Omental fat pad (tissue), 4 donors: ENCODE measurements at places on chromosomes 7 and 10. TPM values are rescaled to one million over a fixed set of nuclear protein-coding genes. Genes with fewer than 3 reads are reported as not detected.

DNA sequence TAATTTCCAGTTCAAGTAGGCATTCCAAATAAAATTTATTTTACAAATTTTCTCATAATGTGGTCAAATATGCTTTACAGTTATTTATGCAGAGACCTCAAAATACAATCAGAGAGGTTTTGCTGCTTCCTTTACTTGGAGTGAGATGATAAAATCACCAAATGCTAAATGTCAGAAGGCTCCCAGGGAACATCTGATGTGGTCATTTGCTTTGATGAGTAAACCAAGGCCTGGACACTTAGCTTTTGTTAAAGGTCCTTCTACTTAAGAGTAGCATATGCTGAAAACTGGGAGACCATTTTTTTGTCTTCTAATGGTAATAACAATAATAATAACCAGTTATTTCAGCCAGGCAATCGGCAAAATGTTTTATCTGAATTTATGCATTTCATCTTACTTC lies 60.6 kb upstream of the AKR1E2 start:
- DNase-seq: no peak

GRCh38 chr10:28768227-28768626 lies 90.9 kb downstream of the BAMBI start:
- DNase-seq: no peak

DNA sequence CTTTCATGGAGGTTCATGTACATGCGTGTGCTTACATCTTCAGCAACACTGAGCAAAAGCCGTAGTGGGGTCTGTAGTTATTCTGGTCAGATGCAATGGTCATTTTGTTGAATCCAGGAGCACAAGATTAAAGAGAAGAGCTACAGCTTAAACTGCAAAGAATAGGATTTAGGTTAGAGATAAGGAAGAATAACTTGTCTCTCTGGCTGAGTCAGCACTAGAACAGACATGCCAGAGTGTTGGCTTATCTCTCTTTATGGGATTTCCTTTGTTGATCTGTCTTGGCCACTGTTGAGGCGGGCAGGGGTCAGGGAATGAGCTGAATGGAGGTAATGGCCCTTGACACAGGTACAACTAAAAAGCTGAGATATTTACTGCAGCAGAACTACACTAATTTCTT lies 473.5 kb downstream of the CCSER2 start:
- DNase-seq: no peak

- no peak for DNase-seq
Measured at GRCh38 chr7:36295090-36295489, 94.6 kb upstream of the ANLN start.

DNA sequence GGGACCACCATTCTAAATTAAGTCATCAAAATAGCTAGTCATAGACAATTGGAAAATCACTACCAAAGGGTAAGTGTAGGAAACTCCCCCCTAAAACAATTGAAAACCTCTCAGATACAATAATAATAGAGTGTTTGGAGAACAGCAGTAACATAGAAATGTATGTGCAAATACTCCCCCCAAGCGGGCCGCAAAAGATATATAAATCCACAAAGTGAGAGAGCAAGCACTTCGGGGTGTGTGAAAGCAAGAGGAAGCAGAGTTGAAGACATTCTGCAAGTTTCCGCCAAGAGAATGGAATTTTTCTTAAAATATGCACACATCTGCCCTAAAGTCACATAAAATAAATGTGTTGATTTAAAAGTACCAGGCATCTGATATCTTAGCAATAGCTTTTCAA lies 33.3 kb downstream of the CHCHD3 start:
- no peak for DNase-seq

- DNase-seq: no peak
Measured at GRCh38 chr10:73591935-73592699, 975 bp upstream of the USP54 start.

GRCh38 chr10:13706604-13707003 lies 119.8 kb downstream of the PRPF18 start:
- no peak for DNase-seq

GRCh38 chr10:80397014-80397413 lies 11.3 kb upstream of the PRXL2A start:
- no peak for DNase-seq

GRCh38 chr7:68964060-68964459 lies 634.2 kb upstream of the AUTS2 start:
- no peak for DNase-seq

- no peak for DNase-seq
Measured at GRCh38 chr10:120760253-120760652, 90.9 kb upstream of the WDR11 start.

DNA sequence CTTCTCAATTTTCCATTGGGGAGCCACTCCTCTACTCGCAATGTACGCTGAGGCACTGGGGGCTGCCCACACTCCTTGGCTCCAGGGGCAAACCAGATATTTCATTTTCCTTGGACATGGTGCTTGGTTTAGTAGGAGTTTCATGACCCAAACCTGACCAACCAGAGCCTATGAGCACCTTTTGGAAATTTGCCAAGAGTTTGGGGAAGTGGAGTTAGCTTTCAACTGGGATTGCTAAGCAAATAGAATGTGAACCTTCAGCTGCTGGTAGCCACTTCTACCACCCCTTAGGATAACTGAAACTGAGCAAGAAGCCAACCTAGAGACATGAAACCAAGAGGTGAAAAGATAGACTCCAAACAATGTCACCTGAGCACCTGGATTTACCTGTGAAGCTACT lies 74.9 kb upstream of the COL13A1 start:
- no peak for DNase-seq

DNA sequence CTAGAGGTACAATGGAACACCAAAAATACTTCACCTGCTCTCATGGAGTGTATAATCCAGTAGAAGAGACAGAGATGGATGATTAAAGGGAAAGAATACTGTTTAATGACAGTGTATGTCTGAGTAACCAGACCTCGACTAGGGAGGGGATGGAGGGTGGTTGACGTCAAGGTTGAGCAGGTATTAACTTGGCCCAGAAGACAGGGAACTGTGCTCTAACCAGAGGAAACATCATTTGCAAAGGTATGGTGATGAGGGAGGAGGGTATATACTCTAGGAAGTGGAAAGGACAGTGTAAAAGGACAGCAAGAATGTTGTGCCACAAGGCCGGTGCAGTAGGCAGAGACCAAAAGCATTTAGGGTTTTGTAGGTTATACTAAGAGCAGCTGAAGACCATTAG lies 2.9 kb downstream of the MIOS start:
- no peak for DNase-seq

DNA sequence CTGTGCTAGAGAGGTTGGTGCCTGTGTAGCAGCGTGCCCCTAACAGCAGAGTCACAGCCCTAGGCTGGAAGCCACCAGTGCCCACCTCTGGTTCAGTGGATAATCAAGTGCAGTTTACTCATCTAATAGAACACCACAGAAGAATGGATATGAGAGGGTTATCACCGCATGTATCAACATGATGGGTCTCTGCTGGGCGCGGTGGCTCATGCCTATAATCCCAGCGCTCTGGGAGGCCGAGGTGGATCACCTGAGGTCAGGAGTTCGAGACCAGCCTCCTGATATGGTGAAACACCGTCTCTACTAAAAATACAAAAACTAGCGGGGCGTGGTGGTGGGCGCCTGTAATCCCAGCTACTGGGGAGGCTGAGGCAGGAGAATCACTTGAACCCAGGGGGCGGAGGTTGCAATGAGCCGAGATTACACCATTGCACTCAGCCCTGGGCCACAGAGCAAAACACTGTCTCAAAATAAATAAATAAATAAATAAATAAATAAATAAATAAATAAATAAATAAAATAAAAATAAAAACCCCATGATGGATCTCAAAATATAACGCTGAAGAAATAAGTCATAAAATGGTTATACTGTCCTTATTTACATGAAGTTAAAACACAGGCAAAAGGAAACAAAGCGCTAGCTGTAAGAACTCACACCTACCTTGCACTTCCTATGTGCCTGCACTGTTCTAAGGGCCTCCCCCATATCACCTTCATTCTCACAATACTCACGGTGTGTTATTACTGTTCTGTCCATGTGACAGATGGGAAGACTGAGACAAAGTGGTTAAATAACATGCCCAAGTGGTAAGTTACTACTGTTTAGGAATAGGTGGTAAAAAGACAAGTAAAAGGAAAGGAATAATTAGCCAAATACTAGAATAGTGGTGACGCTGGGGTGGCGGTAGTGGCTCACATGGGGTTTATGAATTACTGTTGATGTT lies 70.9 kb downstream of the AMZ1 start:
- DNase-seq: no peak

DNA sequence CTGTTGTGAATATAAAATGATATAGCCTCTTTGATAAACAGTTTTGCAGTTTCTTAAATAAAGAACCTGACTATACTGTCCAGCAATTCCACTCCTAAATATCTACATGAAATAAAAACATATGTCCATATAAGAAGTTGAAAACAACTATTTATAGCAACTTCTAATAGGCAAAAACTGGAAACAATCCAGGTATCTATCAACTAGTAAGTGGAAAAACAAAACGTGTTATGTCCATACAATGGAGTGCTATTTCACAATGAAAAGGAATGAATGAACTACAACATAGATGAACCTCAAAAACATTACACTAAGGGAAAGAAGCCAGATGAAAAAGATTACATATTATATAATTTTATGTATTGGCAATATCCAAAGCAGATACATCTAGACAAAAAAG lies 268.9 kb downstream of the CSTF2T start:
- no peak for DNase-seq

- no peak for DNase-seq
Measured at GRCh38 chr7:33792041-33792440, 113.3 kb upstream of the BMPER start.

DNA sequence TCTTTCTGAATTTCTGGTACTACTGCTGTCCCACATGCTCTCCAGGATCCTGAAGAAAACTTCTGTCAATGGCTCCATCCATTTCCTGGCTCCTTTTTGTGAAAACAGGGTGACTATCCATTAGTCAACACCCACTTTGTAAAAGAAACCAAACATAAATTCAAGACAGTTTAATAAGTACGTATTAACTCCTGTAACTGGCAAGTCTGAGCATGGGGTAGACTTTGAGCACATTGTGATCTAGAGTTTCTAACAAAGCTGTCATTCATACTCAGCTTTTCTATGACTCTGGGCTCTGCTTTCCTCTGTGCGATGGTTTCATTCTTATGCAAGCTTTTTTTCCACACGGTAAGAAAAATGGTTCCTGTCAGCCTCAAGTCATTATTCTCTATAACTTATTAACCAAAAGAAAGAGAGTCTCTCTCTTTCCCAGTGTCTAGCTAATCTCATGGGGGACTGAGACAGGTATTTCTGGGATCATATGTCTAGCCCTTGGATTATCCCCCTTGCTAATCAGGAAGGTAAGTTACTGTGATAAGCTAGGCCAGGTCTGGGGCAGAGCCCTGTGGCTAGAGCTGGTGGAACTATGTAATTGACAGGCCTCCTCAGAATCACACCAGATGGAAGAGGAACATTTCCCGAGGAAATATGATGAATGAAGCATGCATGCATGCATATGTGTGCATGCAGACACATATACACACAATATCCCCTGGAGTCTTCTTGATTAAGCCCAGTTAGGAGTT lies 98.5 kb downstream of the GNAI1 start:
- DNase-seq: no peak

DNA sequence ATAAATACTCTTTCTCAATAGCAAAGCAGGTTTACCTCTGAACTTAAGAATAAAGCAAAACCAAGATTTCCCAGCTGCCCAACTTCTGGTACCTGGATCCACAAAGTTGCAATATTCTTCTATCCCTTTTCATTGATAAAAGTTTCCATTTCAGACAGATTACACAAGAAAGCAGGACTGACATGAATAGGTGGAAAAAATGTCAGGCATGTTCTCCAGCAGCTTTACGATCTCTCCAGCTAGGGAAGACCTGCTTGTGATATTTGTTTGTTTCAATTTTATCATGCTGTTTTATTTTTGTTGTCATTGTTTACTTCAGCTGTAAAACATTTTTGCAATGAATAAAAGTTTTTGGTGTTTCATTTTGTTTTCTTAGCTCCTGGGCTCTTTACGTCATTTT lies 9.0 kb downstream of the RGS10 start:
- DNase-seq: no peak

GRCh38 chr7:69187824-69188333 lies 410.4 kb upstream of the AUTS2 start:
- no peak for DNase-seq

DNA sequence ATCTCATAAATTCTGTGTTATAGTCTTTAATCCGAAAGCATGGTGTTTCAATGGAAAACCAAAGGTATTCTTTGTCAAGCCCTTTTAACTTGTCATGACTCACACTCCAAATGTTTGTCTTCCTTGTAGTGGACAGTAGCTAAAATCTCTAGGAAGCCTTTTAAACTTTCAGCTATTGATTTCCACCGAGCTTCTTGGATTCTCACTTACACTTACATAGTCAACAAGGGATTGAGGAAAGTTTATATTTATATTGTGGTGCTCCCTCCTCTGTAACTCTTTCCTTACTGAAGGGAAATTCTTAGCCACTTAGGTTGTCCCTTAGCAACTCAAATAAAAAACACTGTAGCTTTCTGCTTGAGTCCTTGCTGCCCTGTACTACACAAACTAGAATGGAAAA lies 31.2 kb upstream of the GPR37 start:
- no peak for DNase-seq

METTL2B gene
- total RNA-seq: 19.9 TPM

AGMO gene
- 2.2 TPM for total RNA-seq

OPN4 gene
- not detected for total RNA-seq

TMEM176B gene
- total RNA-seq: 91.0 TPM

AGR2 gene
- total RNA-seq: not detected

LAMTOR4 gene
- 184 TPM for total RNA-seq

IRF5 gene
- 5.3 TPM for total RNA-seq

HGF gene
- 16.6 TPM for total RNA-seq

MAP3K8 gene
- 52.3 TPM for total RNA-seq

CCDC146 gene
- 7.2 TPM for total RNA-seq
